OCI-LY7 (cell line): ENCODE measurements at places on chromosomes 12 and 14.

- DNase-seq, result no peak
These were observed 903.7 kb upstream of the USP15 start for GRCh38 chr12:61356485-61356884.

GRCh38 chr14:71119075-71119474, 211.8 kb downstream of the PCNX1 start:
- DNase-seq, result no peak

- DNase-seq, result no peak
These were observed 144.3 kb downstream of the BCL11B start for GRCh38 chr14:99127651-99128167.

GRCh38 chr12:18716236-18716635, 21.6 kb downstream of the PLCZ1 start:
- DNase-seq, result no peak

DNA sequence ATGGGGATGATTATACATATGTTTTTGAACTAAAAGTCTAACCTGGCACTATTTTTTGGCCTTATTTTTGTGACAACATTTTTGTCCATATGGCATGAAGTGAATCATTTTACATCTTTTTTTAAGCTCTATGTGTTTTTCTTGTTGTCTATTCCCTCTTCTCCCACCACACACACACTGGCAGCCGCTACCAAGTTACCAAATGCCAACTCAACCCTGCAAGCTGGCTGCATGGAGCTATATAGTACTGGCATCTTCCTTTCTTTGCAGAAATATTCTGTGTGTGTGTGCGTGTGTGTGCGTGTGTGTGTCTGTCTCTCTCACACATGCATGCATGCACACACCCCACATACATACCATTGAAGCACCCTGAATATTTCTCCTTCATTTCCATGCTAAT, 278.9 kb upstream of the SOX5 start:
- no peak for DNase-seq

DNA sequence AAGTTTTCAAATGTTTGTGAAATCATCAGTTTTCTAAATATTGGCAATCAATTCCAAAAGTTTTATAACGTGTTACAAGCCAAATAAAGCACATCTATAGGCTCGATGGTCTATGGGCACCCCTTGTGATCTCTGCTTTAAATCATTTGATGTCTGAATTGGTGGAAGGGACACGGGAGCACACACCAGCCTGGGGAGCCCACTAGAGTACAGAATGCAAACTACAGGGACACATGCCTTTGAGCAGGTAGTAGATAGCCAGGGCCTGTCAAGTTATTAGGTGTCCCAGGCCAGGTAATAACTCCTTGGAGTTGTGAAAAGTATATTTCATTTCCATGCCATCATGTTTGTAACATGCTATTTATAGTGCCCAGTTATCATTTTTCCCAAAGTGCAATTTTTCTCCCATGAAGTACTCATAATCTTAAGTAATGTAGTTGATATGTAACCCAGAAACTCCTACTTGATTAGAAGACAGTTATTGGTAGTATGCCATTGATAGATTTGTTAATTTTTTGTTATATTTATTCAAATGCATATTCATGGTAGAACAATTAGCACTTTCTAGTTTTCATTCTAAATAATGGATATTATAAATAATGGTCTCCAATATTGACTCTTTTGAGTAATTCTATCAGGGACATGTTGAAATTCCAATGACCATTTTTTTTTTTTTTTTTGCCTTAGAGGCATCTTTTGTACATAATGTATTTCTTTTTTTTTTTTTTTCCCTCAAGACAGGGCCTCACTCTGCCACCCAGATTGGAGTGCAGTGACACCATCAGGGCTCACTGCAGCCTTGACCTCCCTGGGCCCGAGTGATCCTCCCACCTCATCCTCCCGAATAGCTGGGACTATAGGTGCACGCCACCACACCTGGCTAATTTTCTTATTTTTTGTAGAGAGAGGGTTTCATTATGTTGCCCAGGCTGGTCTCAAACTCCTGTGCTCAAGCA, 96.9 kb upstream of the FGD4 start:
- peak; percentile 89 for DNase-seq

GRCh38 chr14:102947321-102948103, 25.0 kb downstream of the AMN start:
- DNase-seq, result no peak

DNA sequence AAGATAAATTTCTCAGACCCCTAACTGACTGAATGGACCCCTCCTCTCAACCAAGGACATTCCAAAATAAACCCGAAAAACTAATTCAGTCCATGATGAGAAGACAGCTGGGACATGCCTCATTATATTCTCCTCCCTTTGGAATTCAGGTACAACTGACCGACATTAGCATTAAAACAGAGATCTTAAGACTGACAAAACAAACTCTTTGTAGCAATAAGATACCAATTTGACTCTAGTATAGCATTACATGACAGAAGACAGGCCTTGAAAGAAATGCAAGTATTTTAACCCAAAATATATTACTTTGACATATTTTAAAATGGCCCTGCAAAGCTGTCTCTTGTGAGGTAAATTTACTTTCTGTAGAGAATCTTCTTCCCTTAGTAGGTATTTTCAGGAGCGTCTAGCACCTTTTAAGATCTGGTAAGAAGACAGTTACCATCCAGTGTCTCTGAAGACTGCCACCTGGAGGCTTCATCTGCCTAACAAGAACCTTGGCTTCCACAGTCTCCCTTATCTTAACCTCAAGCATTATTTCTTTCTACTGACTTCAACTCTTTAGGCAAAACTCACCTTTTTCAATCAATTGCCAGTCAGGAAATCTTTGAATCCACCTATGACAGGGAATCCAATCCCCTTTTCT, 957.5 kb downstream of the SLC6A15 start:
- no peak for DNase-seq

DNA sequence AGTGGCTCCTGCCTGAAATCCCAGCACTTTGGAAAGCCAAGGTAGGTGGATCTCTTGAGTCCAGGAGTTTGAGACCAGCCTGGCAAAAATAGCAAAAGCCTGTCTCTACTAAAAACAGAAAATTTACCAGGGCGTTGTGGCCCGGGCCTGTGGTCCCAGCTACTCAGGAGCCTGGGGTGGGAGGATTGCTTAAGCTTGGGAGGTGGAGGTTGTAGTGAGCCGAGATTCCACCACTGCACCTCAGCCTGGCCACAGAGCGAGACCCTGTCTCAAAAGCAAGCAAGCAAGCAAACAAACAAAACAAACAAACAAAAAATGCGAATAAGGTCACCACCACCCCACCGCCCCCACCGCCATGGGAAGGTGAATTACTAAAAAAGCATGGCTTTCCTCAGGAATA, 238.7 kb downstream of the ATXN7L3B start:
- DNase-seq, result no peak
